Activated naive CD8-positive, alpha-beta T cell treated with anti-CD3 and anti-CD28 coated beads, Interleukin-2, amount 10 ng/mL, durations not matched to agents 7 days and 5 days (primary cell): ENCODE measurements at places on chromosomes 6 and 20. TPM values are rescaled to one million over a fixed set of nuclear protein-coding genes. Genes with fewer than 3 reads are reported as not detected.

Gene ZC2HC1B
- not detected for total RNA-seq

Gene ZBTB46
- total RNA-seq = 0.11 TPM

Gene ZFP57
- total RNA-seq = 12.3 TPM

Gene GPX5
- not detected for total RNA-seq

Gene KATNA1
- 22.6 TPM for total RNA-seq

Gene ADGB
- total RNA-seq = not detected

Gene LY6G6C
- not detected for total RNA-seq

Gene SIRPB2
- not detected for total RNA-seq

DNA sequence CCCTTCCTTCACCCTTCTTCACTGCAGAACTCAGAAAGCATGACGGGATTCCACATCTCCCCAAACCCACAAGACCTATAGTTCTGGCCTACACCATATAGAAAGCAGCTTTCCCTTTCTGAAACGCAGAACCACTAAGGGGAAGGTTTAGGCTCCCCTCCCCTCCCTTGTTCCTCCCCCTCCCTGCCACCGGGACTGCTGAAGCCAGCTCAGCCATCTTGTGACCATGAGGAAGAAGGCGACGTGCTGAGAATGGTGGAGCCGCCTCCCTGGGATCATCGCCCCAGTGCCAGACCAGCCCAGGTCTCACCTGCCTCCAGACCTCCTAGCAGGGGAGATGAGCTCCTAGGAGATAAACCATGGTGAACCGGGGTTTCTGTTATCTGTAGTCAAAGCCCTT lies 19.6 kb downstream of the SERPINB6 start:
- DNase-seq = no peak

DNA sequence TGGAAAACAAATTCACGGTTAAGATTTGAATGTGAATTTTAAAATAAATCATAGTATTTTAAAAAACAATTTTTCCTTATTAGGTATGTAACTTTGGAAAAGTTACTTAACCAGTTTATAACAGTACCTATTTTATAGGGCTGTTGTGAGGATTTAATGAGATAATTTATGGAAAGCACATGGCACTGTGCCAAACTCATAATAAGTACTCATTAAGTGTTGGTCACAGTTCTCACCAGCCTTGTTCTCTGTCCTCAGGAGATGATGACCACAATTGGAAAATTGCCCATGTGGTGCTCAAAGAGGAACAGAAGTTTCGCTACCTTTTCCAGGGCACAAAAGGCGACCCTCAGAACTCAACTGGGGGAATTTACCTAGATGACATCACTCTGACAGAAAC lies 39.6 kb downstream of the MEP1A start:
- no peak for DNase-seq

- no peak for DNase-seq
Observed at GRCh38 chr6:108564178-108564577, 3.5 kb downstream of the FOXO3 start.

- no peak for DNase-seq
Observed at GRCh38 chr6:63792736-63793464, 157.3 kb downstream of the PHF3 start.

DNA sequence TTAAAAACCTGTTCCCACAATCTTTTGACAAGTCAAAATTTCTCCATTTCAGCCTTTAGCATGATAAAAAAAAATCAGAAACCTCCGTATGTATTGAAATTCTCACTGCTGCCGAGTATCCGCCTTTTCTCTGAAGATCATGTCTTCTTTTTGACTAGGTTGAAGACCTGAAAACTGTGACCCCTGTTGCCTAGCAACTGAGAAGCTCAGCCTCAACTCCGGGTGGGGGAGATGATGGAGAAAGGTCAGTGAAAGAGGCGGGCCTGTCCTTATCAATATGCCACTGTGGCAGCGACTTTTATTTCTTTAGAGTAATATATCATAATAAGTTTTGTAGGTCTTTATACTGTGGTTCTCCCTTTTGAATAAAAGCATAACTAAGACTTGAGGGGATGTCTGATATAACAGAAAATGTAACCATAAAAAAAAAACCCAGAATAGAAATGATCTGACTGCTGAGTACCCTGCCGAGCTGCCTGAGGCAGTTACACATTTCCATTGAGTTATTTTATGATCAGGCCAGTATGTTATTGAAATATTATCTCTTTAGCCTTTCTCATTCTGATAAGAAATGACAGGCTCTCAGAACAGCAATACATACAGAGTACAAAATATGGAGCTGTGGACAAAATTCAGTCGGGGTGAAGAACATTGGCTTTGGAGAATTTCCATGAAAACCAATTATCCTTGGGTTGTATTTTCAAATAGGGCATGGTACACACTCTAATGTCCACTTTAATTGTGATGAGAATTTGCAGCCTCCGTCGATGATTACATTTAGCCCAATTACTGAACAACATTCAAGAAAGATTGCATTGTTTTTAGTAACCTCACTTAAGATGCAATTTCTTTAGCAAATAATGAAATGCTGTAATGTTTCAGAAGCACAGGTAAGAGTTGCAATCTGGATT lies 136.7 kb upstream of the EEF1E1 start:
- DNase-seq = no peak

GRCh38 chr20:63854766-63855362 lies 6.4 kb upstream of the ABHD16B start:
- no peak for DNase-seq

DNA sequence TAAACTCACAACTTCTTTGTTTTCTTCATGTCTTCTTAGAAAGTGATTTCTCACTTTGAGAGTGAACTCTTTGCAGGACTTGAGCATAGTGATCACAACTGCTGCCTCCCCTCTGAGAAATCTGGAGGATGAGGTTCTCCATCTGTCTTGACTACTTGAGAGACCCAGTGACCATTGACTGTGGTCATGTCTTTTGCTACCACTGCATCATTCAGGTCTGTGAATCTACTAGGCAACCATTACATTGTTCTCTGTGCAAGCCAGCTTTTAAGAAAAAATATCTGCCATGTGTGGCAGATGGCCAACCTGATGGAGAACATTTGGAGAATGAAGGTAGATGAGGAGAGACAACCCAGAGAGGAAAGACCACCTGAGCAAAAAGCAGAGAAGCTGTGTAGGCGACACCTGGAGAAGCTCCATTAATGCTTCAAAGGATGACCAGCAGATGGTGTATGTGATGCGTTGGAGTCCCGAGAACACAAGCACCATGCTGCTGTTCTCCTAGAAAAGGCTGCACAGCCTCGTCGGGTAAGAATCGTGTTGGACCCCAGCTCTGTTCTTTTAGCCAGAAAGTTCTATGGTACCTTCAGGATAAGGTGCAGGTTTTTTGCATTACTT lies 25.1 kb upstream of the TRIM26 start:
- no peak for DNase-seq

DNA sequence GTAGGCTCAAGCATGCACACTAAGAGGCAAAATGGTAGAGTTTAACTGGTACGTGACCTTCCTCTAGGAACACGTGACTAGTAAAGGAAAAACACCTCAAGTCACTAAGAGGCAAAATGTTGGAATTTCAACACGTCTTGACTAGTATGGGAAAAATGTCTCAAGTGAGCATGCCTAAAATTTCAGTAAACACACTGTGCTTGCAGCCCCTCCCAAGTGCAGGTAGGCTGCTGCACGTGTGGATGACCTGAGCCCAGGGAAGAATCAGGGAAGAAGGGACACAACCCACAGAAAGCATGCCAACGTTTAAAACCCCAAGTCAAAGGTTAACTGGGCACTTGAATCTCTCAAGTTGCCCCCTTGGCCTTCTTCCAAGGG lies 162.2 kb downstream of the TENT5A start:
- no peak for DNase-seq

DNA sequence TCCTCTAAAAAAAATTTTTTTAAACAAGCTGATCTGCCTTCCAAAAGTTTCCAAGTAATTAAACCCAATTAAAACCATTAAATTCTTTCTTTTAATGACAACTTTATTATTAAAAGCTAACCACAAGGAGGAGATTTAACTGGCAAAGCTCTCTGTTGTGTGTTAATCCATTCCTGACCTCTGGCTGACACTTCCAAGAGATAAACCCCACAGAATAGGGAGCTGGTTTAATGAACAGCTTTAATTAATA lies 230.8 kb downstream of the EYA2 start:
- no peak for DNase-seq

DNA sequence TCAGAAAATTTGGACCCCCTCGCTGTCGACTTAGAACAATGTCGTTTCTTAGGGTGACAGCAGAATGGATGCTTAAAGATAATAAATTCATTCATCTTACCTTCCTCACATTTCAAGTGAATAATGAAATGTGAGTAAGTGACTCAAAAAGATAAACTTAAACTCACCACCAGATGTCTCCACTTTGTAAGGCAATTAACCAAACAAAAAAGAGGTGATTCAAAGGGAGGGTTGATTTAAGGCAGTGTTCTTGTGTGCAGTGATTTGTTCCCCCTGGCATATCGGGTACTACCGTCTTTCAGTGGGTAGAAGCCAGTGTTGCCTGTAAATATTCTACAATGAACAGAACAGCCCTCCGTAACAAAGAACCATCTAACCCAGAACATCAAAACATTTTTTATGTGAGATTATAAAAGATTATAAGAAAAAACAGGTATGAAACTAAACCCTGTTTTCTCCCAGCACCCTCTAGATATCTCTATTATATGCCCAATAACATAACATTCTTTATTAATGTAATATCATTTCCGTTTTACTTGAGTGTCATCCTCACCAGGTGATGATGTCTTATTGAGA lies 589.7 kb downstream of the CBLN4 start:
- DNase-seq = no peak

DNA sequence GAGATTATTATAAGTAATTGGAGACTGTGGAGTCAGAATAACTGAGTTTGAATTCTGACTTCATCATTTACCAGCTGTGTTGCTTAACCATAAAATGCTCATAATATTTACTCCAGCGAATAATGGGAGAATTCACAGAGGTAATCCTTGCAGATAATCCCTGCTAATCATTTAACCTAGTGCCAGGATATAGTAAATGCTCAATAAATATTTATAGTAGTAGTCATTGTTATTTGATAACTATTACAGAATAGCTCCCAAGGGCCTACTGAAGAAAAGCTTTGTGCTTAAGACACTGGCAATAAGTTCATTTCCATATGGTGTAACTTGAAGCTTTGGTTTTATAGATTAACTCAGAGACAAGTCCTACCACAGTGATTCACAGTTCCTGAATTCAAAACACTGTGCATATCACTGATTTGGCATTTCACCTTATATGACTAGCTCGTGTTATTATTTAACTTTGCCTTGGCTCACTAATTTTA lies 208.8 kb upstream of the PLCB4 start:
- no peak for DNase-seq

- DNase-seq = no peak
Observed at GRCh38 chr6:27136978-27137814, 110.3 kb upstream of the PRSS16 start.

DNA sequence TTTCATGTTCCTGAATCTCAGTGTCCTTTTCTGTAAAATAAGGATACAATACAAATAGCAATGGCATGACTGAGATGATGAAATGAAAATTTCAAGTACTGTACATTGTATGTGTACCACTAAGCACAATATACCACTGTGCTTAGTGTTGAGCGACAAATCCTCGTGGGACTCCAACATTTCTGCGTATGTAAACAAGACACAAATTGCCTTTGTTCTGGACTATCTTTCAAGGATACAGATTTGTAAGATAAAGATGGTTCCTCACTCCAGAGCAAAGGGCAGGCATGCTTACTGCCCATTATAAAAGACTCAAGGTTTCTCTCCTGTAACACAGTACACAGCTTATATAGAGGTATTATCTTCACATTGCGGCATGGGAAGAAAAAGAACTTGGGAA lies 6.0 kb downstream of the RARS2 start:
- no peak for DNase-seq

- DNase-seq = peak; percentile 74
Observed at GRCh38 chr20:33915726-33916331, 77.9 kb upstream of the RALY start.

DNA sequence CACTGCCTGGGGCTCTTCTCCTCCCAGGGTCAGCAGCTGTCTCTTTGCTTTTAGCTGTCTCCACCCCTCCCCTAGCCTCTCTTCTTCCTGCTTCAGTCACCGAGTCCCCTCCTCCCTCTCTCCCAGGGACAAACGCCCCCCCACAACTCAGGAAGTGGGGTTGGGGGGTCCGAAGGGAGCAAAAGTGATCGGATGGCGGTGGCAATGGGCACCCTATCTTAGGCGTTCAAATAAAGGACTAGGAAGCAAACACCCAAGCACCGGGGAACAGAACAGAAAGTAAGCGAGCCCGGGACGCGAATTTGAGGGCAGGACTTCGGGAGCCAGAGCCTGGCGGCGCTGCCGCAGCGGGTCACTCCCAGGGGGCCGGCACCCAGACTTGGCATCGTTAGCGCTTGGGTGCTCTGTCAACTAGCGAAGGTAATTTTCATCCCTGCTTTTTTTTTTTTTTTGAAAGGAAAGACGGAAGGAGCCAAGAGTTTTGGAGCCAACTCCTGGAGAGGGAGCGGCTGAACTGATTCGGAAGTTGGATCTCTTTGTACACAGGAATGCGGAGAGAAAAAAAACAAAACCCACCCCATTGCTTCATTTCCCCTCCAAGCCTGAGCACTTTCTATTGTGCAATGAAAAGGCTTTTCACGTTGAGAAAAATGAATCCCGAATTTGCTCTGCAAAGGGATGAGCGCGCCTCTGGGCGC lies 815 bp upstream of the ITPR3 start:
- peak; percentile 57 for DNase-seq

DNA sequence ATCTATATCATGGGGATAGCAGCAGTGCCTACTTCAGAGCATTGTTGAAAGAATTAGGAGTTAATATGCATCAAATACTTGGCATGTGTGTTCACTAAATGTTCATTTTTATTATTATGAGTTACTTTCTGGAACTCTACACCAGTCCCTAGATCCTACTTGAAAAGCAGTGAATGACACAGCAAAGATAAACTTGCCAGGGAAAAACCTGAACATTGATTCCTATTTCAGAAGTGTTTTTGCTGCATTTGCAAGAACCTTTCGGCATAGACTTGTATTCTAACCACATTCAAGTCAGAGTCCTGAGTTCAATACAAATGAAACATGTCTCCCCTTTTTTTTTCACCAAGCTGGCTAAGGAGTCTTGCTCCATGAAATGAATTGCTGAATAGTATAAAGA lies 187.4 kb upstream of the TAB2 start:
- DNase-seq = no peak

DNA sequence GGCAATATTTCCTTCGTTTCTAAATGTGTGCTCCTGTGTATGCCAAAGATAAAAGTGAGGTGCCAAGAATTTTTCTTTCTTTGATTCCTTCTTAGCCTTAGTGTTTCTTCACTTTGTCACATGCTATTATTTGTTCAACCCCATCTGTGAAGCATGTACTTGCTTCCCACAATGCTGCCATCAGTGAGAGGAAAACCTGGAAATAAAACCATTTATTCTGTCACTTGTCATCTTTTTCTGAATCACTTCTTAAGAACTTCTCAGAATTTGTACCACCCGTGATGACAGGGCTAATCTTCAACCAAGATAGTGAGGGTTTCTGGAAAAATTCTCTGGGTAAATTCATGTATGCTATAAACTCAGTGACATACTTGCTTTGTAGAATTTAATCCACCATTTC lies 450.1 kb downstream of the COL12A1 start:
- DNase-seq = no peak

- no peak for DNase-seq
Observed at GRCh38 chr6:86969573-86969972, 32.2 kb downstream of the HTR1E start.
